ENCODE measurements at places on chromosomes 12 and 14.

DNA sequence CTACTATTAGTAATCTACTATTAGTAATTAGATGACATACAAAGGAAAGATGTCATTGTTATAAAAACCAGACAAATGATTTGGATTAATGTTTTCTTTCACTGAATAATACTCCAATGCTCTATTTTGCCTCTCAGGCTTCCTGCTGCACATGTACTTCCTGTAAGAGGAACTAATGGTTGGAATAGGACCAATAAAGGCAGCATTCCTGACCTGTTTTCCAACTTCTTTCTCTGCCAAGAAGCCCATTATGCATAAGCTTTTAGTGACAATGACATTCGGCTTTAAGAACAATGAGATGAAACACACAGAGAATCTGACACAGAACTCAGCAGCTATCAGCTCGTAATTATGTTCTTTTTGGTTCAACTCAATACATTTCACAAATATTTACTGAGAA is 5.2 kb upstream of the C12orf56 start:
- no peak for DNase-seq

GRCh38 chr12:113844495-113845210 is 121.5 kb downstream of the RBM19 start:
- no peak for DNase-seq

- no peak for DNase-seq
Observed at GRCh38 chr12:68501226-68501625, 109.5 kb upstream of the RAP1B start.

- no peak for DNase-seq
Observed at GRCh38 chr14:69652942-69653684, 41.7 kb downstream of the SUSD6 start.

DNA sequence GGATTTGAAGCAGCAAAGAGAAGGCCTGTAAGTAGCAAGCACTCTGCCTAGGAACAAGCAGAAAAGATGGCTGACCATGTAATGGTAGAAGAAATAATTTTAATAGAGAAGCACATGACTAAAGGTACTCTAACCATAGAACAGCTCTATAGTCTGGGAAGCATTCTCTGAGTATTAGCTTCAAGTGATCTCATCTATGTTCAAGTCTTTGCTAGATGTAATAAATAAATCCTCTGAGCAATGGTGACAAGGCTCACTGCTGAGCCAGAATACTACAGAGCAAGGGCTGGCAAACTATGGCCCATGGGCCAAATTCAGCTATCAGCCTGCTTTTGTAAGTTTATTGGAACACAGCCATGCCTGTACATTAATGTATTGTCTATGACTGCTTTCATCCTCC is 84.8 kb downstream of the PEBP1 start:
- DNase-seq = no peak

- no peak for DNase-seq
Observed at GRCh38 chr12:14244876-14245669, 120.4 kb upstream of the ATF7IP start.

- no peak for DNase-seq
Observed at GRCh38 chr12:28171356-28172060, 18.7 kb upstream of the CCDC91 start.

- DNase-seq = no peak
Observed at GRCh38 chr14:87160989-87161388, 832.0 kb downstream of the GALC start.

DNA sequence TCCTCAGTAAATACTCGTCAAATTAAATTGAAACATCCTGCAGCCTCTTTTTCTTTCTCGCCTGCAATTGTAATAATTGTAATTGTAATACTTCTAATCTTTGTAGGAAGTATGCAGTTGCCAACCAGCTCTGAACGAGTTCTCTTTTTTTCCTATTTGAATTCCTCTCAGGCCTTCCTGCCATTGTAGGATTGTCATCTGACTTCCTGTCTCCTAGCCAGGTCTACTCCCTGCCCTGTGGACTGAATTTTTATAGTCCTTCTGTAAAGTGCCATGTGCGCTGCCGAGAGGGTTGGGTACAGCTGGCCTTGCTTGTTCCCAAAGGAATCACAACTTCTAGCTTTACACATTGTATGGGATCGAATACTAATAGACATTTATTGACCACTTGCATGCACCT is 183.3 kb downstream of the SSPN start:
- DNase-seq = no peak

GRCh38 chr12:60822580-60822979 is 1226.8 kb downstream of the SLC16A7 start:
- DNase-seq = no peak

GRCh38 chr12:47085815-47086252 is 6.1 kb upstream of the AMIGO2 start:
- DNase-seq = peak; percentile 47

- DNase-seq = no peak
Observed at GRCh38 chr12:95984682-95985081, 11.5 kb downstream of the HAL start.

DNA sequence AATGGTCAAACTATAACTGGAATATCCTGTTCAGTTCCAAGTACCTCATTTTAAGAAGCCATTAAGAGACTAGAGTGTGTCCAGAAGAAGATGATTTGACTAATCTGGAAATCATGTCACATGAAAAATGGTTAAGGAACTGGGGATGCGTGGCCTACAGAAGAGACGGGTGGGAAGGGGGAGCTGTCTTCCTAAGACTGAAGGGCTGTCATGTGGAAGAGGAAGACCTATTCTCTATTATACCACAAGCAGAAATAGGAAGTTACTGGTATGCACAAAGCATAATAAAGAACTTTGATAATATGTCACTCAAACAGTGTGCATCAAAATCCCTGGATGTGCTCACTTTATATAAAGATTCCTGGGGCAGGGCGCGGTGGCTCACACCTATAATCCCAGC is 50.3 kb downstream of the HECTD4 start:
- no peak for DNase-seq

- DNase-seq = no peak
Observed at GRCh38 chr14:85573406-85573805, 43.5 kb downstream of the FLRT2 start.

DNA sequence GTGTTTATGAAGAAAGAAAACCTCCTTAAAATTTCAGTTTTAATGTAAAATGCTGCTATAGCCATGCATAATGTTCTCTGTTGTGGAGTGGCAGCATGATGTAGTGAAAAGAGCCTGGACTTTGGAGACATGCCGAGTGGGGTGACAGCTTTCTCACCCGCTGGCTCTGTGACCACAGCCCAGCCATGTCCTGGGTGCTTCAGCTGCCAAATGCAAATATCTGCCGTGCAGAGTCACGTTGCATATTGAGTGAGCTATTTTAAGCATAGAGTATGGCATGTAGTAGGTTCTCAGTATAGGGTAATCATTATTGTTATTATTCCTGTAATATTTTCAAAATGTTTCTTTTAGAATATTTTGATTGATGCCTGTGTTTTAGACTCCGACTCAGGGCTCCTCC is 15.5 kb upstream of the TCTN2 start:
- DNase-seq = no peak

- no peak for DNase-seq
Observed at GRCh38 chr12:118964988-118965387, 16.4 kb upstream of the SRRM4 start.

- no peak for DNase-seq
Observed at GRCh38 chr12:109097140-109097434, 310 bp upstream of the UNG start.

- no peak for DNase-seq
Observed at GRCh38 chr14:95522556-95522955, 6.1 kb upstream of the SYNE3 start.

- DNase-seq = peak; percentile 18
Observed at GRCh38 chr14:65103150-65103760, 938 bp upstream of the MAX start.

DNA sequence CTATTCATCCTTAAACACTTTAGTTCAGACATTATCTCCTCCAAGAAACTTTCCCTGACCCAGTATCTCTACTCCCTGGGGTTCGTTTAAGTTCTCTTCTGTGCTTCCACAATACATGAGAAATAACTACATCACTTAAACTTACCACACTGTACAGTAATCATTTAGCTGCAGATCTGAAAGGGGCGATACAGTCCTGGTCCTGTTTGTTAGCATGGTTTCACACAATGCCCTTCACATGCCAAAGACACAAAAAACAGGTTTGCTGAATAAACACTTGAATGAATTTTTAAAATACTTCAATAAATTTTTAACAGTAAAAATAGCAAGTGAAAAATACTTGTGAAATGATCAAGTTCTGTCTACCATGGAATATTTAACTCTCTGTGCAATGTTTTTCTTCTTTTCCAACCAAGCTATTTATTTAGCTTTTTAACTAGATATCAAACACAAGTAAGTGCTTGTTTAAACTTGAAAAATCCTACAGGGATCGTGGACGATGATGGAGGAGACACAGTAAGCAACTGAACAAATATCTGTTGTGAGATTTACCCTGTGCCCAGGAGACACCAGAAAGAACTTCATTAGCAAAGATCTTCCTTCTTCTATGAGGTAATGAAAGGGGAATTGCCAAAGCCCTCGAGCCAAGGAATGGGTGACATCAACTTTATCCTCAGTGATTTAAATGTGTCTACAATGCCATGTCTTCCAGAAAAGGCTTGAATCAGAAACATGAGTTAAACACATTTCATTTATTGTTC is 255.6 kb upstream of the GRIP1 start:
- DNase-seq = no peak

DNA sequence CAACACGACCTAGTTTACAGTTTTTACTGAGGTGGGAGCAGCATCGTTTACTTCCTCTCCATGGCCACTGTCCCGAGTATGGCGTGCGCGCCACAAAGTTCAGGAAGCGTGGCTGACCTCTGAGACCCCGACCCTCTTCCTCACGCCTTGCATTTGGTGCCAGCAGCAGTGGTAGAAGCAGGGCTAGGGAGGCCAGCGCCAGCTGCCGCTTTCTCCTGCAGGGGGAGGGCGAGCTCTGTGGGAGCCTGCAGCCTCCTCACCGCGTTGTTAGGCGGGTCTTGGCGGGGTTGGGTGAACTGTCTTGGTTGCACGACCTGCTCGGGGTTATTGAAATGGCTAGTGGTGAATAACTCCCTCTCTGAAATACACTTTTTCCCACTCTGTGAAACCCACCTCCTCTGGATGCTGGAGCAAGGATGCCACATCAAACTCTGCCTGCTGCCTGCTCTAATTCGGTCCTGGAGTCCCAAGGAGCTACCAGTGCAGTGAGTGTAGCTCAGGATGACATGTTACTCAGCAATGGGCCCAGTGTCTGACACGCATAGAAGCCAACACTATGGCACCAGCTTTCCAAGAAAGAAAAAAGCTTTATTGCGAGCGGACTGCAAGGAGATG is 22.3 kb upstream of the TDRD9 start:
- no peak for DNase-seq

- DNase-seq = no peak
Observed at GRCh38 chr12:131290255-131290959, 336.7 kb downstream of the ADGRD1 start.

DNA sequence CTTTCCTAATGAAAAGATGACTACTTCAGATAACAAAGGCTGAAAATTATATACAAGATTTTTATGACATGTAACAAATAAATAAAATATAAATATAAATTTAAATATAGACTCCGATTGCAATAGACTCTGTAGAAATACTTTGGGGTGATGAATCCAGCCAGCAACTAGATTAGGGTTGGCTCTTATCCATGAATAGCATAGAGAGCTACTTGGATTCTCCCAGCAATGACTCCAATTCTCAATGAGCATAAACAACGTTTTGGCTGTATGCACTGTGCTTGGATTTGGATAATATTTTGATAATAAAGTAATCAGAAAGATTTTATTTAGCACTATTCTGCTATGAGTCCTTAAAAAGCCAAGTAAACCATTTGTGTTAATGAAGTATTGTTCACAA is 58.0 kb upstream of the LRFN5 start:
- no peak for DNase-seq

GRCh38 chr12:1204581-1205121 is 213.6 kb downstream of the ERC1 start:
- DNase-seq = no peak

GRCh38 chr12:14239350-14239934 is 126.0 kb upstream of the ATF7IP start:
- DNase-seq = peak; percentile 39

DNA sequence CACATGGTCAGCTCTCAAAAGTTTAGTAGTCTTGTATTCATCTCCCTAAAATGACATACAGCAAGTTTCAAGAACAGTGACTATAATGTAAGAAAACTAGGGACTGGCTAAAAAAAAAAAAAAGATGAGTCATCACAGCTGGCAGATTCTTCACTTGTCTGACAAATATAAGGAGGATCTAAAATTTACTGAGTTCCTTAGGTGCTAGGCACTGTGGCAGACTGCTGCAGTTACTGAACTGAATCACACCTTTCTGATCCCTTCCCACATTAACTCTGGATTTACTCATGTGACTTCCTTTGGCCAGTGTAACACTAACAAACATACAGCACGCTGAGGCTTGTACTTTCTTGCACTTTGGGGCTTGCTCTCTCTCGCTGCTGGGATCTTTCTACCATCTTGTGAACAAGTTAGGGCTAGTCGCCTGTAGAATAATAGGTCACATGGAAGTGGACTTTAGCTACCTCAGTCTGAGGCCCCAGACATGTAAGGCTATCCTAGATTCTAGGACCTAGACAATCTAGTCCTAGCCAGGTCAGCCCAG is 32.1 kb downstream of the BAZ1A start:
- no peak for DNase-seq

DNA sequence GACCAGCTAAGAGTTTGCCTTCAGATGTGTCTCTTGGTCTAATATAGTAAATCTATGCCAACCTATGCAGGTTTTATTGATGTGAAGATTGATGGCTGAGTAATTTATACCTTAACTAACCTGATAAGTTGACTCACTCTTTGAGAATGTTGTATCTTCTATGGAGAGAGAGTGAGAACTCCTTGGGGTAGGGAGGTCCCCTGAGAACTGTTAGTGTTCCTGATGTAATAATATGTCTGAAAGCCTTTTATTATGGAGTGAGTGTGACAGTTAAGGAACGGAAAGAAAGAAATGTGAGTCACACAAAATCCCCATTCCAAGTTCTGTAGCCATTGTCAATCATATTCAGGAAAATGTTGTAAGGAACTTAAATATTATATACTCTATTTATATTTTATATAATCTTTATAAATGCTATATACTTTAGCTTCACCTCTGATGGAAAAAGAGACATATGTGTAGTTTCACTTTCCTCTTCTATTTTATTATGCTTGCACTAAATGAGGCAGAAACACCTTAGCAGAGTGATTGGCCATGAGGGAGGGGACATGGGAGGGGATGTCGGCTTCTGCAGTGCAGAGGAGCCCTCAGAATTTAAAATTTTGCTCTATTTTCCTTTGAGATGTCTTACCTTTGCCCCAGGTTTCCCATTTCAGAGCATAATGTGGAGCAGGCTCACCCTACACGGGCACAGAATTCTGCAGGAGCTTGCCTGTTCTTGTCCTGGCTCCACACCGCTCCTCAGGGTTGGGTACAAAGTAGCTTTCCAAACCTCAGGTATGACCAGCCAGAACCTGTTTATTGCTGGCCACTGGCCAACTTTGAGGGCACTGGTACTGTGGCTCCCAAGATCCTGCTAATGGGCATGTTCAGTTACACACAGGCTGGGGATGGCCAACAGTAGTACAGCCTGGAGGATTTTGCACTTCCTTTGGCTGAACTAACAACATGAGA is 57.7 kb downstream of the ARF6 start:
- DNase-seq = peak; percentile 88
